Stimulated activated CD4-positive, alpha-beta T cell treated with anti-CD3 and anti-CD28 coated beads, Interleukin-15, amount 100 ng/mL, for 1 hour (primary cell): ENCODE measurements at places on chromosomes 5 and 9.

- peak; percentile 63 for DNase-seq
These were observed 3.9 kb downstream of the TEX53 start for GRCh38 chr9:114653556-114654159.

DNA sequence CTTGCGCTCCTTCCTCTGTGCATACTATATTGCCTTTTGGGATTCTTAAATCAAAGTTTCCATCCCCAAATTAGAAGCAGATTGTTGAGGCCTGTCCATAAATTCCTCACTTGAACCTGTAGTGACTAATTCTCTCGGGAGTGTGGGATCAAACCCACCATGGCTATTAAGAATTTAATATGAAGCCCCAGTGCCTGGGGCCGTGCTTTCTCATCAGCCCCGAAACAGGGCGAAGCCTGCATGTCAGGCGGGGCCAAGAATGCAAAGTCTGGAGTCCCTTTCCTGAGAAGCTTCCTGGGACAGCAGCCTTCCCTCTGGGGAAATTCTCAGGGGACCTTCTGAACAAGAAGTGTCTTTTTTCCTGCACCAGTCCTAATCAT lies 29.3 kb upstream of the FAT2 start:
- DNase-seq = no peak

DNA sequence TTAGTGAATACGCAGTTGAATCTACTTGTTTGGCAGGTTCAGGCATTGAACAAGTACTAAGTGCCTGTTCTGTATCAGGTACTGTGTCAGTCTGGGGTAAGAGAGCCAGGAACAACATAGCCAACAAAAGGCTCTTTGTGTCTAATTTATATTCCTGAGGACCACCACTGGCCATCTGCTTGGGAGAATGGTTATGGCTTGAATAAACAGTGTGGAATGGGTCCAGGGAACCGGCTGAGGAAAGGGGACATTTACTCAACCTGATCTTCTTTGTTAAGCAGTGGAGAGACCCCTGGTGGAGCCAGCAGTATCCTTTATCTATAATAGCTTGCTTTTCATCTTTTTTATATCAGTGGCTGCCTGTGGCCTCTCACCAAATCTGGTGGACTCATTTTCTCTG lies 38.6 kb downstream of the EXOSC2 start:
- DNase-seq = no peak

GRCh38 chr5:158746979-158747378 lies 352.7 kb downstream of the EBF1 start:
- no peak for DNase-seq

DNA sequence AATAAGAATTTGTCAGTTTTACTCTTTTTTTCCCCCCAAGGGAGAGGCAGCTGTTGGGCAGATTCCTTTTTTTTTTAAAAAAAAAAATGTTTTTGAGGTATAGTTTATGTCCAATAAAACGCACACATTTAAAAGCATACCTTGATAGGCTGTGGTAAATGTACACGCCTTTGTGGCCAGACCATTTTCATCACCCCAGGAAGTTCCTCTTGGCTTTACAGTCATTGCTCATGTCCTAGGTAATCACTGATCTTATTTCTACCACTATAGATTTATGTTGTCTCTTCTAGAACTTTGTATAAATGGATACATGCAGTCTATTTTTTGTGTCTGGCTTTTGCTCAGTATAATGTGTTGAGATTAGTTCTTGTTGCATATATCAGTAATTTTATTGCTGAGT lies 9.8 kb downstream of the SUB1 start:
- no peak for DNase-seq

DNA sequence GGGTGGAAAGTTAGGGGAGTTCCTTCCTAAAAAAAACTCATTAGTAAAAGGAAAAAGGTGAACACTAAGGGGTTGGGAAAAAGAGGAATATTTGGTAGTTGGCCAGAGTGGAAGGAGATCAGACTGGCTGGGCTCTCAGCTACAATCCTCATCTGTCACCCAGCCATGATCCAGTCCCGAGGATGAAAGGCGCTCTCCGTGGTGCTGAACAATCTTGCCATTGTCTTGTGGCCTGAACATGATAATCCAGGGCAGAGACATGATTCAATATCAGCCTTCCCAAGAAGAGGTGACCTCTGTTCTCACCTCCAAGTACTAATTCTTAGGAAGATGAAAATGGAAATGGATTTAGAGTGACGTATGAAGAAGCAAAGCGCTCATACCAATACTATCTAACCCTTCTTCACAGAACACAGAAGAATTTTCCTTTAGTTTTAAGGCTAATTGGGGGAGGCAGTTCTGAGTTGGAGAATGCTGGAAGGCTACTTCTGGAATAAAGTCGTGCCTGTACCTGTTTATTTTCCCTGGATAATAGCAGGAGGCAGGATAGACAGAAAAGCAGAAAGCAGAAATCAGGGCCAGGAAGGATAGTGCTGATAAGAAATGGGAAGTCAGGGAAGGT lies 36.6 kb upstream of the MYORG start:
- DNase-seq = no peak

DNA sequence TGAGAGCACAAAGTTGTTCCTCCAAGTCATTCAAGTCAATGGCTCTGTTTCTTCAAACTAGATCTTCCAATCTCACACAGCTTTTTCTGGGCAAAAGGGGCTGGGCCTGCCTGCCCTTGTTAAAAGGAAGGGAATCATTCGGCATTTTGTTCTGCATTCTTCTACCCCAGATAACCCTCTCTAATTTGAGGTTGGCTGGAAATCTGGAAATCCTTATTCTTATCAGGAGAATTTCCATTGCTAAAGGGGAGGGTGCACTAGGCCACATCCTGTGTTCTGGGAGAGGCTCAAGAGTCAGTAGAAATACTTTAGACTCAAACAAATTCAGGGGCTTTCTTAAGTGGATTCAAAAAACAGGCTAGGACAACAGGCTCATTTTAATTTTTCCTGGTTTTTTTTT lies 384.7 kb upstream of the ZNF462 start:
- no peak for DNase-seq

DNA sequence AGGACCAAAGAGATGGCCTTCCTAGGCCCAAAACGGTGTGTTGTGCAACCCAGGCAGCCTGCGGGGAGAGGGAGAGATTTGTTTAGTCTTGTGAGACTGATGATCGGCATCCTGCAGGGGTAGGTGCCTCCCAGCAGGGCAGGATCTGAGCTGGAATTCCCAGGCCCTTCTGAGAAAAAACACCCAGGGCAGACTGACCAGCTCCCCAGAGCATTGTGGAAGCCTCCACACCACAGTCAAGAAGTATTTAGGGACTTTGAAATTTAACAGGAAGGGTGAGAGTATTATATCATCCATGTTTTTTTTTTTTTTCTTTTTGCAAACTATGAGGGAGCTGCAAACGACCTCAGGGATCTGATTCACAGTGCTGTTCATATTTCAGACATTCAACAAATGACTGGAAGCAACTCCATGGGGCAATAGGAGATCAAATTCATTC lies 104.5 kb upstream of the LHFPL2 start:
- DNase-seq = no peak

GRCh38 chr5:95555553-95555952 lies 652 bp downstream of the ARSK start:
- no peak for DNase-seq

- no peak for DNase-seq
These were observed 446.8 kb downstream of the CCDC171 start for GRCh38 chr9:15999422-16000339.

GRCh38 chr5:1118738-1119137 lies 6.9 kb upstream of the SLC12A7 start:
- DNase-seq = no peak
